ENCODE measurements at places on chromosomes 16 and 17.

GRCh38 chr16:29876594-29877249, 13.7 kb upstream of the CDIPT start:
- DNase-seq: no peak

DNA sequence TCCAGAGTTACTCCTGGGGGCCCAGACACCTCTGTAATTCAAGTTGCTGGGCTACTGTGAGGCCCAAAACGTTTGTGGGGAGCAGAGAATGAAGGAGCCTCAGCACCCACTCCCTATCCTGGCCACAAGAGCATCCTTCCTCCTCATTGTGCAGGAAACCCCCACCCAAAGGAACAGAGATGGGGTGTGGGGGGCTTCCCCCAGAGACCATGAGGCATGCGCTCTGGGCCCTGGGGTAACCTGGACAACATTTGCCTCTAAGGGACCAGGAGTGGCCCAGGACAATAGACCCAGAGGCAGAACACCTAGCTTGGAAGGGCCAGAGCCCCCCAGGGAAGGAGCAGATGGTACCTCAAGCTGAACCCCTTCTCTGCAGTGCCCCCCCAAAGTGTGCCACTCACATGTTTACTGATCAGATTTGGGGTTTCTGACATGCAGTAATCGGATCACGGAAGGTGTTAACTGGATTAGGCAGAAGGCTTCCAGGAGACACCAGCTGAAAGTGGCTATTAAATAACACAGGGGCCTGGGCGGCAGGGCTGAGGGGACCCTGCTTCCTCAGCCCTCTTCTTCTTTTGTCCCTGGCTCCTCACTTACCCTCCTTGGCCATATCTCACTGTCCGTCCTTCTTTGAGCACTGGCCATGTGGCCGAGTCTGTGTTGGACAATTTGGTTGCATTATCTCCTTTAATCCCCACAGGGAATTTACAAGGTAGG, 50.8 kb downstream of the SDK2 start:
- no peak for DNase-seq

GRCh38 chr17:58679263-58680037, 12.4 kb downstream of the TEX14 start:
- no peak for DNase-seq

- DNase-seq: no peak
These were observed 3.6 kb downstream of the PIEZO1 start for GRCh38 chr16:88781140-88782077.

- no peak for DNase-seq
These were observed 5.8 kb downstream of the TRAF4 start for GRCh38 chr17:28749516-28750177.

GRCh38 chr16:59463776-59464175, 729.7 kb upstream of the GOT2 start:
- no peak for DNase-seq

- no peak for DNase-seq
These were observed 325.9 kb downstream of the ZFHX3 start for GRCh38 chr16:72721981-72722380.

- no peak for DNase-seq
These were observed 1.2 kb downstream of the B9D1 start for GRCh38 chr17:19361326-19361725.

DNA sequence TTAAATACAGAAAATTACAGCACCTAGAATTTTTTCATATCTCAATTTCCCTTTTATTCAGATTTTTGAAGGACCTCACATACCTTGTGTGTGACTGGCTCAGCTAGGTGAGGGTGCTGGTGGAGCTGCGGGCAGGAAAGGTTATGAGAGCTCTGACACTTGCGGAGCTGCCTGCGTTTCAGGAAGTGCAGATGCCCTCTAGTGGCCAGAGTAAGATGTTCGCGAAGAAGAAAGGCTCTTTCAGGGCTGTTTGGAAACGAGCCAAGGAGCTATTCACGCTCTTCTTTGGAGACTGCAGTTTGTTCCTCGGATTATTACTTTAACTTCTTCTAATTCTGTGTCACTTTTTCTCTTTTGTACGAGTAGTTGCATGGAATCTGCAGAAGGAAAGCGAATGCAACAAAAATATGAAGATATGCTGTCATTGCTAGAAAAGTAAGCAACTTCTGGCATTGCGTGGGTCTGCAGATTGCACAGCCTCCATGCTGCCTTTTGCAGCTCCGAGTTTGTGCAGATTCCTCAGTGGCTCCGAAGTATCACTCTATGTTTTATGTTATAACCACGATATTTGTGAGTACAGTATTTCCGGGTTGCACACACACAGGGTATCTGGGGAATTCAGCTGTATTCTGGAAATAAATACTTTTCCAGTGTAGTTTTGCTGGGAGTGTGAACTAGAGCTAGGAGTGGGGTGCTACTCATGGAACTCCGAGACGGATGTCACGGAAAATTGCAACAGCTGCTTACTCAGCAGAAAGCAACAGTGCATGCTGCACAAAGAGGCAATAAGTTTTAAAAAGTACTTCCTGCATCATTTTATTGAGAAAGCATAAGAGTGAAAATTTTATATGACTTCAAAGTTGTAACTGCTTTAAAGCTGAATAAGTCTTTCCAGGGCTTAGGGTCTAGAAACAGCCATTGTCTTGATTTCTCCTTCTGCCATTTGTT, 46.3 kb downstream of the DNAH9 start:
- DNase-seq: no peak

GRCh38 chr16:27698266-27698665, 148.3 kb downstream of the KATNIP start:
- DNase-seq: no peak

GRCh38 chr16:17377360-17378324, 93.1 kb downstream of the XYLT1 start:
- DNase-seq: no peak

GRCh38 chr17:50298018-50298417, 23.8 kb downstream of the TMEM92 start:
- no peak for DNase-seq

DNA sequence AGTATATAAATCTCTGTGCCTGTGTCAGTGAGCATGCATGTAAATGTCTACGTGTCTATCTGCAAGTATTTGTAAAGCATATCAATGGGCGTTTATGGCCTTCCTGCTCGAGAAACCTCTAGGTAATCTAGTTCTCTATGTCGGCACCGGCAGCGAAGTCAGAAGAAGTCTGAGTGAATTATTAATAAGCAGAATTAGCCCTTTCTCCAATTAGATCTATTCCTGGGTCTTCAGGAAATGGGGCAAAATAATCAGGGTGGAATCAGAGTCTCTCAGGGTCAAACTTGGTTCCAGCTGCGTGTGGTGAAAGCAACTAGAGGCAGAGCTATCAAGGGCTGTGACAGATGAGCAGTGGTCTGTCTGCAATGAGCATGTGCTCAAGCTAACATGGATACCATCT, at the start of gene C17orf78:
C17orf78 (plus strand) TSS at position 280 of the 400 bp plus-strand sequence; CDS start at position 388, 108 bp downstream.
- no peak for DNase-seq

DNA sequence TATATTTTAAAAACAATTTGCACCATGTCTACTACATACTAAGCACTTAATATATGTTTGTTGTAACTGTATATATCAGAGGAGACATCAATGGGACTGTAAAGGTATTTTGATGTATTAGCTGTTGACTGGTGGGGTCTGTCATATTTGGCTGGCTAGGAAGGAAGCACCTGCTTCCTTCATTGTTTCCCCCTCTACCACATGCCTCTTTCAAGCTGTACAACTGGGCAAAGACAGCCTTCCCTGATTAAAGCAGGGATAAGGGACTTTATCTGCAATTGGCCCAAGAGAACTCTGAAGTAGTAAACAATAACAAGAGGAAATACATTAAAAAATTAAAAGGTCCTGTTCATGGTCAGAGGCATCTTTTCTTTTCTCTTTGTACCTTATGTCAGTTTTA, 5.5 kb upstream of the SLFN12L start:
- DNase-seq: no peak

DNA sequence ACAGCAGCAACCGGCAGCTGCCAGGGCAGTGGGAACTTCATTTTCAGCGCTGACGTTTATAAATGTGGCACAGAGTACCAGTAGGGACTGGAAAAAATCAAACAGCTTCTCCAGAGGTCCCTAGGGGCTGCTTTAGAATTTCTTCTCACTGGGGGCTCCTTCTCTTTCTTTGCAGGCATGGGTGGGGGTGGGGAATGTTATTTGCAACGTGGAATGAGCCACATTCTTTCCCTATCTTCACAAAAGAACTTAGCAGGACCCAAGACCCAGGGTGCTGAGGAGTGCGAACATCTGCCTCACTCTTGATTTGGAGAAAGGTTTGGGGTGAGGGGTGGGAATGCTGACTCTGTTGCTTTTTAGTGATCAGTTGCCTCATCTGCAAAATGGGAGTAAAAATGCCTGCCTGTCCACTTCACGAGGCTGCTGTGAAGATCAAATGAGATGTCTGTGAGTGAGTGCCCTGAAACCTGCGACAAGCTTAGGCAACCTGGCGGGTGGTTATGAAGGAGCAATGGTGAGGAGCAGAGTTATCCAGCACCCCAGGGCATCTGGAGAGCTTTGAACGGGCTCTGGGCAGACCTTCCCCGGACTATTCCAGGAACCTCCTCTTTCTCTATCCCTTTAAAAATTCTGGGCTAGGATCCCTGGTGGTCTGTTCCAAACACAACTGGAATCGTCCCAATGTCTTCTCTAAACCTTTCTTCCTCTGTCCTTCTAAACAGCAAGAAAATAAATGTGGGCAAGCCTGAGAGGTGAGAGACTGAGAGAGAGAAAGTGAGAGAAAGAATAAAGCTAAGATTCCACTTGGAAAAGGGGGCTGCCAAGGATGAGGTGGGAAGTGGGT, 10.7 kb upstream of the PIPOX start:
- no peak for DNase-seq

GRCh38 chr17:62674841-62675240, 47.4 kb downstream of the MRC2 start:
- DNase-seq: no peak

GRCh38 chr16:55661941-55662643, 6.3 kb downstream of the SLC6A2 start:
- DNase-seq: no peak

- DNase-seq: no peak
These were observed 30.5 kb downstream of the TMEM98 start for GRCh38 chr17:32958418-32958817.

DNA sequence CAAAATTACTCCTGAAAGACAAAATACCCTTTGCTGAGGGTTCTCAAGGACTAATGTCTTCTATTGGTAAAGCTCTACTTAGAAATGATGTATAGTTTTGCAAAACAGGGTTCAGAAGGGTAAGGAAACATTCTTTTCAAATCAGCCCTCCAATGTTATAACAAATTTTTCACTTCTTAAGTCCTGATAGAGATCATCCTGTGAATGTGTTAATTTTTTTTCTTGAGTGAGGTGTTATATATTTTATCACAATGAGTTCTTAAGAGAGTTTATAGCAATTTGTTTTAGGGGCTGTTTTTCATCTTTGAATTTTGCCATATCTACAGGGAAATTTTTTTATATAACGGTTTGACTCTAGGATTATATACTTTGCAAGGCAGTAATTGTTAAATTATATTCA, 29.5 kb downstream of the CYB5B start:
- no peak for DNase-seq

GRCh38 chr17:9101356-9101755, 80.0 kb downstream of the NTN1 start:
- DNase-seq: no peak

GRCh38 chr17:65071861-65072260, 15.3 kb upstream of the GNA13 start:
- no peak for DNase-seq

DNA sequence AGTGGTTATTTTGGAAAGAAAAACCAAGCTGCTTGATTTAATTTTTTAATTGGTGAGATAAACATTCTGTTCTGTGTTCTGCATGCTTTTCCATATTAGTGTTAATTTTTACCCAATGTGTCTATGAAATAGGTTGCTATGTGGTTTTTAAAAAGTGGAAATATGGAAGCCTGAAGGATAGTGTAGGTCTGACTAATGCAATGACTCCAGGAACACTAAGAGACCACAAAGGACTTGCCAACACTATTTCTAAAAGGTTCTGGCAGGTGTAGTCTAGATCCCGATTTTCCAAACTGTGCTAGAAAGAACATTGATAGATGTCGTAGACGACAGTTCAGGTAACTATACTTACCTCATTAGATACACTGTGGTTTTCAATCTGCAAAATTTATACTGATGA, 877.4 kb upstream of the GOT2 start:
- DNase-seq: no peak

GRCh38 chr17:39400547-39401411, 647 bp downstream of the FBXL20 start:
- no peak for DNase-seq

DNA sequence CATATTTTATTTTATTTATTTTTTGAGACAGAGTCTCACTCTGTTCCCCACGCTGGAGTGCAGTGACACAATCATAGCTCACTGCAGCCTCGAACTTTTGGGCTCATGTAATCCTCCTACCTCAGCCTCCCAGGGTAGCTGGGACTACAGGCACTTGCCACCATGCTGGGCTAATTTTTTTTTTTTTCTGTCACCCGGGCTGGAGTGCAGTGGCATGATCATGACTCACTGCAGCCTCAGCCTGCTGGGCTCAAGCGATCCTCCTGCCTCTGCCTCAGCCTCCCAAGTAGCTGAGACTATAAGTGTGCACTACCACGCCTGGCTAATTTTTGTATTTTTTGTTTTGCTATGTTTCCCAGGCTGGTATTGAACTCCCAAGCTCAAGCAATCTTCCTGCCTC, 17.1 kb downstream of the UNC45B start:
- no peak for DNase-seq

DNA sequence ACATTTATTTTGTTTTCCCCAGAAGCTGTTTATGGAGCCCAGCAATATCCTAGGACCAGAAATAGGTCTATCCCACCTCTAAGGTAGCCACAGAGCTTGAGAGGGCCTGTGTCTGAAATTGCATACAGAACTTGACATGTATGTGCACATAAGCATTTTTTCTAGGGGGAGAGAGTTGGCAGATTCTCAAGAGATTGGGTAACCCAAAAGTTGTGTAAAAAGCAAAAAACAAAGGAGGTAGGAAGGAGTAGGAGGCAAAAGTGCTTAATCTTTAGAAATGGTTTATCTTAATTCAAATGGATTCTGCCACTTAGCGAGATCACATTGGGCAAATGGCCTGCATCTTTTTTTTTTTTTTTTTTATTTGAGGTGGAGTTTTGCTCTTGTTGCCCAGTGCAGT, 3.5 kb downstream of the PLK1 start:
- no peak for DNase-seq

DNA sequence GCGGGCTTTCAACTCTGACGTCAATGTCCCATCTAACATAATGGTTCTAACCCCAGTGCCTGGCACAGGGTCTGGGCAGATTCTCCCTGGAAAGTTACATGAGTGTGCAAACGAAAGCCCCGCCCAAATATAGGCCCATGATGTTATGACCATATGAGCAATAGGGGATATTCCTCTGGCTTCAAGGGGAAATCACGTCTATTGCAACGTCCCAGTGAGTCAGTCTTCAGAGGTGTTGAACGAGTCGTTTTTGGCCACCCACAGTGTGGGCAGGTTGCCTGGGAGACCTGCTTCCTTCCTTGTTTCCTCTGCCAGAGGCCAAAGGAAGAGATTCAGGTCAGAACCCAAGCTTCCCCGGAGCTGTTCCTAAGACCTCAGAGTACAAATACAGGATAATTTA, 30.3 kb downstream of the PIK3R5 start:
- no peak for DNase-seq
